GM10248 (cell line): ENCODE measurements at places on chromosomes 13 and 19.

DNA sequence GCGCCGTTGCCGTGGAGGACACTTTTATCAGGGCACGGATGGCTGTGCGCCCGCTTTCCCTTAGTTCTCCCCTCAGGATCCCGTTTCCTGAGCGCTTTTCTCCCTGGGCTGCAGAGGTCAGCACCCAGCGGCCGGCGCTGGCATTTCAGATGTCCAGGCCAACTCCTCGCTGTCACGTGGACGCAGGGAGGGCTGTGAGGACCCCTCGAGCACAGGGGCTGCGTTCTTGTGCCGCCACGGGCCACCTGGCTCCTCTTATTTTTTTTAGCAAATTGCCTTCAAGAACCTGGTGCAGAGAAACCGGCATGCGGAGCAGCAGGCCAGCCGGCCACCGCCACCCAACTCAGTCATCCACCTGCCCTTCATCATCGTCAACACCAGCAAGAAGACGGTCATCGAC lies 22.3 kb downstream of the ATP4B start:
- no peak for DNase-seq

DNA sequence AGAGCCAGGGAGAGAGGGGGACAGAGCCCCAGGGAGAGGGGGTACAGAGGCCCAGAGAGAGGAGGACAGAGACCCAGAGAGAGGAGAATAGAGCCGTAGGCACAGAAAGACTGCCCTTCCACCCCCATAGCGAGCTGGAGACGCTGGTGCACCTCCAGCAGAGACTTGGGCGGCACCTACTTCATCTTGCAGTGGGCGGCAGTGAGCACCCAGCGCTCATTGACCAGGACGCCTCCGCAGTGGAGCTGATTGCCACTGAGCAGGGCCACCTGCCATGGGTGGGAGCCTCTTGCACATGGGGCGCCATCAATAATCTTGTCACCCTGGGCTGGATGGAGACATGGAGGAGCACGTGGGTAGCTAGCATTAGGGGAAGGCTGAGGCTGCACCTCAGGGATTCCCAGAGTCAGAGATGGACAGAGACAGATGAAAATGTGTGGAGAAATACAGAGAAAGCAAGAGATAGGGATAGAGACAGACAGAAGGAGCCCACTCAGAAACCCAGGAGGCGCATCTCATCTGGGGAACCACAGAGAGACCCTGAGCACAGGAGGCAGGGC lies 2.0 kb downstream of the KLK7 start:
- no peak for DNase-seq

DNA sequence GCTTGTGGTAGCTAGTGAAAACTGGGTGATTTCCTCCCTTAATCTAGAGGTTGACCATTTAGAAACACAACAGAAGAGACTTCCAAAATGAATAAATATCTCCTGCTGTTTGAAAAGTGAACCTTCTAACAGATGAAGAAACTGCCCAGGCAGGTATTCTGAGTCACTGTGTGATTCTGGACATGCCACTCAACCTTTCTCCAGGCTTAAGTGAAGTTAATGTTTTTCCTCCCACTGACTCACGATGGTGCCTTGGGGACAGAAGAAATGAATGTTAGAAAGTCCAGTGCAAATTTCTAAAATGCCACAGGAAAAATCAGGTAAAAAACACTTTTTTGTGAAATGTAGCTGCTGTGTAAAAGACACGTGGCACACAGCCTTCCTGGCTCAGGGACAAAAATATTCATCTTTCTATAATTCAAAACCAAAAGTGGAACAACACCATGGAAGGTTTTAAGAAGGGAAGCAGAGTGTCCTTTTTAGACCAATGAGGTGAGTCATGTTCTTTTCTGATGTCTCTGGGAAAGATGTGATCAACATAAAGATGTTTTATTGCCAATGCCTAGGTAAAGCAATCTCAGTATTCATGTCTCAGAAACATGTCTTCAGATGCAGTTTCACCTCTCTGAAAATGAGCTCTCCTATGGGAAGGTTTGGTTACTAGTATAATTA lies 9.1 kb downstream of the UBE2L5 start:
- DNase-seq, result no peak

GRCh38 chr13:23434491-23434890 lies 989 bp upstream of the SACS start:
- no peak for DNase-seq

GRCh38 chr19:10929402-10929794 lies 787 bp downstream of the TIMM29 start:
- DNase-seq, result no peak

GRCh38 chr13:78862446-78862845 lies 203.5 kb upstream of the OBI1 start:
- no peak for DNase-seq

- peak; percentile 26 for DNase-seq
Observed at GRCh38 chr13:110677731-110678545, 28.0 kb downstream of the CARS2 start.

GRCh38 chr13:100714478-100714877 lies 39.9 kb upstream of the TMTC4 start:
- no peak for DNase-seq

- no peak for DNase-seq
Observed at GRCh38 chr13:31105020-31105795, 56.5 kb downstream of the HSPH1 start.

DNA sequence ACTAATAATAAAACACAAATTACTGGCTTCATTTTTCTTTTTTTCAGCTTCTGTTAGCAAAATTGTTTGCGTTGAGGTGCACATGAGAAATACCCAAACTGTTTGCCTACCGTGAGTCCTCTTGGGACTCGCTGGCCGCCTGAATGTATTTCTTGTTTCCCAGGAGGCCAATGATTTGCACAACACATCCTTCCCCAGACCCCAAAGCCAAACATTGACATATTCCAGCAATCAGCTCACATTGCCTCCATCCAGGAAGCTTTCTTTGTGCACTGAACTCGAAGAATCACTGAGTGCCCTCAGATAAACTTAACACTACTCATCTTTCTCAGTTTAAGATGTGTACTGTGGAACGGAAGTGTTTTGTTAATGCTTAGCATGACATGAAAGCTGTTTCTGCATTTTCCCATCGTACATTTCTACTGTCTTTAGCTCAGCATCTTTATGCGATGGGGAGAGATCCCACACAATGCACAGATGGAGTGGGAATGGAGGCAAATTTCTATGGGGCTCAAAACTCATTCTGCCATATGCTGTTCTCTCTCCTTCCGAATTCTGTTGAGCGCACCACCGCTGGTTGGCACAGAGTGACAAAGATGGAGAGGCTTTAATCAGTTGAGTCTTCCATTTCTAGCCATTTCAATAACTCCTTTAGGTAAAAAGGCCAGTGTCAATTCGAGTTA lies 399.5 kb downstream of the RFC3 start:
- DNase-seq, result no peak

DNA sequence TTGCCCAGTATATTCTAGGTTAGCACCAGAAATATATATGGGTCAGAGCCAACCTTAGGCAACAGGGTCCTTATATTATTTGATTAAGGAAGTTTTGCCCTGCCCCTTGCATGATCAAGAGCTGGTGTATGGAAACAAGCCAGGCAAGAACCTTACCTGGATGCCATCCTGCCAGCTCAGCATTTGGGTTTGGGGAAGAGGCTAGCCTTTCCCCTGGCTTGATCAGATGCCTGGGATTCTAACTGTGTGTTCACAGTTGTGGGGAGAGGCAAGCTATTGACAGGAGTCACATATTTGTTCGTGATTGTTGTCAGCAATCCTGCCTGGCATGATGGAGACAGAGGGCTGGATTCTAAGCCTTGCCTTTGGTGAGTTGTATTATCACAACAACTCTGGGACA lies 260.0 kb upstream of the DACH1 start:
- DNase-seq, result no peak

- no peak for DNase-seq
Observed at GRCh38 chr19:28615966-28616365, 597.0 kb downstream of the UQCRFS1 start.

GRCh38 chr19:40705362-40705651 lies 11.4 kb downstream of the COQ8B start:
- DNase-seq, result no peak

DNA sequence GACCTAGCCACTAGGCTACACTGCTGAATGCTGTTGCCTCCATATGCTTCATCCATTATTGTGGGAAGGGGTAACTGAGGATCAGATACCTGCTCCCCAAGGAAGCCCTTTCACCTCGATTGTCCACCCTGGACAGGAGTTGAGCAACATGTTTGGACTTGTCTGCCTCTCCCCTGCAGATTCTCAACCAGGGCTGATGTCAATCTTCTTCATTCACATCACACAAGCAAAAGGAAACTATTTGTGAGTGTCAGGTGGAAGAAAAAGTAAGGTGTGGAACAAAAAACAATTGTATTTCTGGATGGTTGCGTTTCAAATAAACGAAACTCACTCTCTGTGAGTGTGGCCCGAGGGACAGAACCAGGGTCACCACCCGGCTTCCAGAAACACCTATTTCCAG lies 29.5 kb upstream of the MUC16 start:
- DNase-seq, result no peak

- no peak for DNase-seq
Observed at GRCh38 chr13:34376483-34376882, 558.5 kb downstream of the RFC3 start.

GRCh38 chr19:8056533-8056932 lies 4.0 kb downstream of the CCL25 start:
- DNase-seq, result no peak

DNA sequence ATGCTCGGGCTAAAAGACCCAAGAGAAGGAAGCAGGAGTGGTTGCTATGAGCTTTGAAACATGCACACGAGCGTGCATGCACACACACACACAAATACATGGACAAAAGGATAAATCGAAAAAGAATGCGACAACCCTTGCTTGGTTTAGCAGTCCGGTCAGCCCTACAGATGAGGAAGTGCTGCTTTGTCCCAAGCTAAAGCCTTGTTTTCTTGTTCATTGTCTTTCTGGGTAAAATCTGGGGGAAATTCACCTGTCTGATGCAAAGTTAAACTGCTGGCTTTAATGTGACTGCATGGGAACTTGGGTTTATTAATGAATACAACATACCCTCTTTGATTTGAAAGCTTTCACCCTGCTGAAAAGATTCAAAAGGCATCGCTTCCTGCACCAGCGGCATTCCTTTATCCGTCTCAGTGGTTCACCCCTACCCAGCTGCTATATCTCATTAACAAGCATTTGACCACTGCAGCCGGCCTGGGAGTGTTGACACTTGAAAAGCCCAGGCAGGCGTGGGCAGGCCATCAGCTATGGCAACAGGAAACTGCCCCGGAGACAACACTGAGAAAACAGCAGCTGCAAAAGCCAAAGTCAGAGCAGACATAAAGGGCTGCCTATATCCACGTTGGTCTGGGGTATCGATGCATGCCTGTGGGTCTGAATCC lies 301.7 kb downstream of the NDFIP2 start:
- no peak for DNase-seq

- no peak for DNase-seq
Observed at GRCh38 chr13:109759609-109760008, 26.8 kb downstream of the IRS2 start.

- no peak for DNase-seq
Observed at GRCh38 chr19:33146209-33146608, 14.3 kb downstream of the WDR88 start.

- DNase-seq, result no peak
Observed at GRCh38 chr19:2582984-2583956, 107.3 kb downstream of the GADD45B start.

- DNase-seq, result no peak
Observed at GRCh38 chr19:30083125-30083681, 141.2 kb downstream of the URI1 start.

DNA sequence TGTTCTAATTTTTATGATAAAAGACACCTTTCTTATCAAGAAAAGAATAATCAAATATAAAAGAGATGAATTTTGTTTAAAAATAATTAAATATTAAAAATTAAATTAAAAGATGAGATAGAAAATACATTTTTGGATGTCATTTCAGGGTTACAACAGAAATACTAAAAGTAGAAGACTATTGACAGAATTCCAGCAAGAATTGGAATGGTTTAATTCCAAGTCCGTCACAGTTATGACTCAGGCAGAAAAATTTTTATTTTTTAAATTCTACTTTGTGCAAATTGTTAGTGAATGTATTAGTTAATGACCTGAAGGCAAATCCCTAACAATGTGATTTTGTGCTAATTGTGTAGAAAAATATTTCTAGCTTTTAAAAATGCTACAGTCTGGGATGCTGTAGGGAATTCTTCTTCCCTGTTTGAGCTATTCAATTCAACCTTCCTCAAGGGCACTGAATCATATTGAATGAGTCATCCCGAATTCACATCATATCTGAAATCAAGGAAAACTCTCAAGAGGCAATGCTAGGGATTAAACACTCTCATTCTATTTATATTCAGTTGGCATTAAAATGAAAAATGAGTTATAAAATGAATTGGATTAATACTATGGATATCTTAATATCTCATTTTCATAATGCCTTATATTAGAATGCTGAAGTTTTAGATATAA lies 633.5 kb upstream of the ATXN8OS start:
- DNase-seq, result no peak

DNA sequence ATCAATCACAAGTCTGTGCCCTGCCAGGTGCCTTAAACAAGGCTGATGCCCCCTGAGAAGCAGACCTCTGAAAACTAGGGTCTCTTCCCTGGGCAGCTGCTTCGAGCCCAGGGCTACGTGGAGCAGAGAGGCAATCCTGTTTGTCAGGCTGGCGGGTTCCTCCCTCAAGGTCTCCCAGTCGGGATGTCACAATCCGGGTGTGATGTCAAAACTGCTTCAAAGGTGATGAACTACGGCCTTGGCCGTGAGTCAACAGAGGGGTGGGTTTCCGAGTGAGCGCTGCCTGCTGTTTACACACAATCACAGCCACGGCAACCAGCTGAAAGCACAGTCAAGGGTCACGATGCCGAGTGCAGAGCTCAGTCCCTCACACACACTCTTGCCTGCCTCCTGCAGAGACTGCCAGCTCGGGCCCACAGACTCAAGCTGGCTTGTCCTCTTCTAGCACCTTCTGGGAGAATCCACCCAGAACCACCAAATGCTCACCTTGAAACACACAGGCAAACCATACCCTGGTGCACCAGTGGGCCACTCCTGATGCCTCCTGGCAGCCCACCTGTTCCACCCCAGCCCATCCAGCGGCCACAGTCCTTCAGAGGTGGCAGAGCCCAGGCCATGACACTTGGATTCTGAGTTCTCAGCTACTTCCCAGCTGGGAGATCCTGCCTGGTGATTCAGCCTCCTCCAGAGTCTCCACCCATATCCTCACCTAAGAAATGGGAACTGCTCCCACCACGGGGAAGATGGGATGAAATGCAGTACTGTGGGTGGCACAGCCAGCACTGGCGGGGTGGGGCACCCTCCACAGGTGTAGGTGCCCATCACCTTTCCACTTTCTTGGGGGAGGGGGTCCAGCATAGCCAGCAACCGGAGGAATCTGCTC lies 6.8 kb downstream of the ELL start:
- DNase-seq, result no peak

GRCh38 chr13:61797397-61797796 lies 381.7 kb upstream of the PCDH20 start:
- DNase-seq, result no peak
